NCI-H187 (cell line): ENCODE measurements at places on chromosomes 5 and 9.

DNA sequence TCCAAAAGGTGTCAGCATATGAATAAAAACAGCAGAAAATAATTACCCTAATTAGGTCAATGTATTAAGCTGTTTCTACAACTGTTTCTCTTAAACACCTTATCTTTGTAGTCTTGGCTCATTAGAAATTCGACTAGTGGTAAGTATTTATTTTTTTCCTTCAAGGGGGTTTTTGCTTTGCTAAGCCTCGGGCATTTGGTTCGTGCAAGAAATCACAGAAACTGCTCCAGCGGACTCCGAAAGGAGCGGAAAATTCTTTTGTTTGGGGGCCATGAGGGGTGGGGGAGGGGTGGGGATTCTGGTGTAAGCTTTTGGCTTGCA is 757 bp downstream of the ZBED3 start:
- no peak for DNase-seq

- DNase-seq, result no peak
Observed at GRCh38 chr5:29719171-29719570, 1474.3 kb upstream of the CDH6 start.

- DNase-seq, result no peak
Observed at GRCh38 chr5:132457371-132458225, 33.0 kb downstream of the IRF1 start.

- DNase-seq, result no peak
Observed at GRCh38 chr9:127129073-127129717, 6.8 kb upstream of the ANGPTL2 start.

DNA sequence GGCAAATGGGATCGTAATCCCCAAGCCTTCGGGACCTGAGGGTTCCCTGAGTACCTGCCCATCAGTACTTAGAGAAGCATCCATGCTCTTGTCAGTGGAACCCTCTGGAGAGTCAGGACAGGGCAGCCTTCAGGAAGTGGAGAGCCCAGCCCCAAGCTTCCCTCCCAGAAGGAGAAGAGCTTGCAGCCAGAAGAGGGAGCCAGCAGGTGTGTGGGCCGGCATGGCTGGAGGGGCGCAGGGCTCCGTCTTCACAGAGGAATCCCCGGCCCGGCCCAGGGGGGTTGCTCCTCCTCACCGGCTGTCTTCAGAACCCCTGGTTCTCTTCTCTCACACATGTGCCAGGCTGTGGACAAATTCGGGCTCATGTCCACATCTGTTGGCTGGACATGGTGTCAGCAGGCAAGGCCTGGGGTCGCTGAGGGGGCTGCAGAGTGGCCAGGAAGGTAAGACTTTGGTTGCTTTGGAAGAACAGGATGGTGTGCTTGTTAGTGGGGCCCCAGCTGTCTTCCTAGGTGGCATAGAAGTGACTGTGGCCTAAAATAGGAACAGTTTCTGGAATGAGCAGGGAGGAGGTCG is 58.9 kb upstream of the RXRA start:
- DNase-seq, result no peak

DNA sequence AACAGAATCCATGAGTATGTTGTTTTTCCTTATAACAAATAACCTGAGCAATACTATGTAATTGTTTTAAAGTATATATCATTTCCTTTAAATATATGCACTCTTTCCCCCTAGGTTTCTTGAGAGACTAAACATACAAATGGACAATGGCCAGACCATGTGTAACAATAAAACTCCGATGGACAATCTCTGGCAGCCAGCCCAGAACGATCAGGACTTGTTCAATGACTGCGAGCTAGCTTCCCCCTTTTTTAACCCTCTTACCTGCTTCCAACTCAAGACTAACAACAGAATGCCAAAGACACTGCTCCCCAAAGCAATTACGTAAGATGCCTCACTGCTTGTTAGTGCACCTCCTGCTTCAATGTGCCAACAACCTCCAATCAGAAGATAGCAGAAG is 94.9 kb downstream of the HTR4 start:
- DNase-seq, result no peak

GRCh38 chr5:6510132-6510531 is 61.5 kb downstream of the UBE2QL1 start:
- DNase-seq, result no peak

DNA sequence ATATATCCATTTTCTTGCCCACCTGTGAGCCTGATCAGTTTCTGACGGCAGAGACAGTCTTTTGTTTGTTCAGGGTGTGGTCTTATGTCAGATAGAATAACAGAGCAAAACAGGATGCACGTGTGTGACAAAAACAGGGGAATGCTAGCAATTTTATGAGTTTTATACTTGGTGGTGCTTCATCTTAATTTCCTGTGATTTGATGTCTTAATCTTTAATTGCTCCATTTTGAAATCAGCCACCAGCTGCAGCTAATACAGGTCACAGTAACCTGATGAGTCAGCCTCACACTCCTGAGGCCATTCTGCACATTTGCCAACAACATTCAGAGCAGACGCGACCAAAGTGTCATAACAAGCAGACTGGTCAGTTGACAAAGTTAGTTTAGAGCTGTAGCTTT is 42.3 kb upstream of the JMY start:
- DNase-seq, result no peak

- DNase-seq, result peak; percentile 44
Observed at GRCh38 chr9:95249986-95250385, 67.5 kb downstream of the FANCC start.

DNA sequence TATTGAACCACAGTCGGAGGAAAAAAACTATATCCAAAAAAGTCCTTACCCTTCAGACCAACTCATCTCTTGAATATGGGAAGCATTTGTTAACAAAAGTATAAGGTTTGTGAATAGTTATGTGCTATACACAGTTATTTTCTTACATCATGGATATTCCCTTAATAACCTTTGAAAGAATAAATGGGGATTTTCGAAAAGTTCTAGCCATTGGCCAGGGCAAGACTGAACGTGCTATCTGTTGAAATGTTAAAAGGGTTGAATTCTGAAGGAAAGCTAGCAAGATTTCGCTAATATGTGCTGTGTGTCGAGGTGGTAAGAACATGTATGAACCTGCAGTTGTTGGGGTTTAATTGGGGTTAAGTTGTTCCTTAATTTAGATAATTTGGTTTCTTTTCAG is 140.8 kb downstream of the SMARCA2 start:
- DNase-seq, result no peak

- no peak for DNase-seq
Observed at GRCh38 chr5:172647352-172648012, 6.4 kb downstream of the NEURL1B start.

GRCh38 chr5:175211956-175212756 is 231.8 kb downstream of the DRD1 start:
- no peak for DNase-seq

- DNase-seq, result no peak
Observed at GRCh38 chr9:18564018-18564880, 90.3 kb downstream of the ADAMTSL1 start.

DNA sequence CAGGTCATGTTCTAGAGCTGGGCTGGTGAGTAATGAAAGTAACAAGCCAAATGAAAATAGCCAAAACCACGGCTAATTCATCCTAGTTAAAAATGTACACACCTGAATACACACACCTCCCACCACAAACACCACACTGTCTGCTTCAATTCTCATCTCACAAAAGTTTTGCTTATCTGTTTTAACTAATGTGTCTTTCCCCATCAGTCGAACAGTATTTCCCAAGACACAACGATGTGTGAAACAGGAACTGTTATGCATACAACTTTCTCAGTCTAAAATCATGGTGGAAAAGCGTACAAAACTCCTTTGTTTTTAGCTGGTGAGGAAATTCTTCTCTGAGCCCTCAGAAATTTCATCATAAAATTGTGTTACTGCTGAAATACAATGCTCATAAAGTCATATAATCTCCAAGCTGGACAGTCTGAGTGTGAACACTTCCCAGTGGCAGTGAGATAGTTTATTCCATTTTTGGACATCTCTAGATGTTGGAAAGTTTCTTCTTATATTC is 242.4 kb downstream of the EFNA5 start:
- DNase-seq, result no peak

- no peak for DNase-seq
Observed at GRCh38 chr5:124050120-124050770, 538.3 kb downstream of the CSNK1G3 start.

- no peak for DNase-seq
Observed at GRCh38 chr5:138339091-138339456, 1.0 kb downstream of the FAM53C start.

GRCh38 chr9:93644397-93645088 is 68.2 kb downstream of the PHF2 start:
- no peak for DNase-seq

DNA sequence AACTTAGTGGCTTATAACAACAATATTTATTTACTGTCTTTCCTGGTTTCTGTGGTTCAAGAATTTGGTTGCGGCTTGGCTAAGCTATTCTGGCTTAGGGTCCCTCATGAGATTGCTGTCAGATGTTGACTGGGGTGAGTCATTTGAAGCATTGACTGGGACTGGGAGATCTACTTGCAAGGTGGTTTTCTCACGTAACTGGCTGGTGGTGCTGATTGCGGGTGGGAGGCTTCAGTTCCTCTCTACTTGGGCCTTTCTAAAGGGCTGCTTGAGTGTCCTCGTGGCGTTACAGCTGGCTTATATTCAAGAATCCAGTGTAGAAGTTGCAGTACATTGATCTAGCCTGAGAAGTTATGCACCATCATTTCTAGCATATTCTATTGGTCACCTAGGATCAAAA is 218.5 kb upstream of the ELAVL2 start:
- no peak for DNase-seq

DNA sequence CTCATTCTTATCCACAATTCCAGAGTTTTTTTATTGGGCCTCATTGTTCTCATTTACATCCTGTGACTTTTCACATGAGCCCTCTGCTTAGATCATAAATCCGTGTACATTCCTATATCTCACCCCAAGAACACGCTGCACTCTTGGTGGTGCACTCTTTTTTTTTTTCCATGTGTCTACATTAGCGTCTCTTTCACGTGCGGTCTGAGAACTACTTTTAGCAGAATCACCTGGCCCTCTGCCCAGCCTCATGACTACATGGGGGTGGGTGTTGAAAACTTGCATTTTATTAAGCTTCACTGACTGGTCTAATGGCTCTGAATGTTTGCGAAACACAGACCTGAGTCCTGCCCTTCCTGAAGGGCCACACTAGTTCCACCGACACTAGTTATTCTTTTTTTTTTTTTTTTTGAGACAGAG is 18.6 kb downstream of the C9orf57 start:
- no peak for DNase-seq

- no peak for DNase-seq
Observed at GRCh38 chr5:134133188-134133994, 18.9 kb downstream of the TCF7 start.

DNA sequence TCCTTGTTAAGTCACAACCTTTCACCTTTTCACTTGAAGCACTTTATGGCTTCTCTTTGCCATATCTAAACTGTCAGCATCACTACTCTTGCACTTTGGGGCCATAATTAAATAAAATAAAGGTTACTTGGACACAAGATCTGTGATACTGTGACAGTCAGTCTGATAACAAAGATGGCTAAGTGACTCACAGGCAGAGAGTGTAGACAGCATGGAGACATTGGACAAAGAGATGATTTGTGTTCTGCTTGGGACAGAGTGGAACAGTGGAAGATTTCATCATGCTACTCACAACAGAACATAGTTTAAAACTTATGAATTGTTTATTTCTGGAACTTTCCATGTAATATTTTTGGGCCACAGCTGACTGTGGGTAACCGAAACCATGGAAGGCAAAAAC is 81.7 kb upstream of the SMC5 start:
- DNase-seq, result no peak

DNA sequence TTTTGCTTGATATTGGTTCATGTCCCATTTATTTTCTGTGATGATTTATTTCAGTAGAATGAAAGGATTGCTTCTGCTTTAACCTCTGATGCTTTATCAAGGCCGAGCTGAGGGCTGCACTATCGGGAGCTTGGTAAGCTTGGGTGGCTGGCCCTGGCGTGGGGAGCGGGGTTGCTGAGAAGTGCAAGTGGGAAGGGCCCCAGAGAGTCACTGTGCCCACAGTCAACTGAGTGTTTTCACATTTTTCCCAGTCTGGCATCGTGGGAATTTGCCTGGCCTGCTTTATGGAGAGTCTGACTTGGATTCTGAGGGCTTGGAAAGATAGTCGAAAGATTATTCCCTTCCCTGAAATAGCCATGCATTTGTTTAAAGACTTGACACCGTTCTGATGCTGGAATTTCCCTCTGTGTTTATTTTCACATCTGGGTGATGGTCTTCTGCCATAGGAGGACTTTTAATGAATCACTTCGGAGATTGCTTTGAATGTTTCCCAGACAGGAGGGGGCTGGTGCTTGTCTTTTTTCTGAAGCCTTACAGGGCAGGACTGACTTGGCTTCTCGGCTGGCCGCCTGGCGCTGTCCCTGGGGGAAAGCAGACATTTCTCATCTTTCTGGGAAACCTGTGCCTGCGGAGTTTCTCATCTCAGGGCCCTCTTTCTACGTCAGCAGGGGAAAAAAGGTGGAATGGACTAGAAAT is 139.0 kb downstream of the BOD1 start:
- DNase-seq, result no peak

- no peak for DNase-seq
Observed at GRCh38 chr9:18969128-18969527, 63.9 kb downstream of the SAXO1 start.
